Activated T-cell treated with anti-CD3 and anti-CD28 coated beads for 24 hours (primary cell): ENCODE measurements at places on chromosomes 7 and 10.

GRCh38 chr10:44234483-44234875 lies 150.4 kb downstream of the CXCL12 start:
- no peak for DNase-seq

DNA sequence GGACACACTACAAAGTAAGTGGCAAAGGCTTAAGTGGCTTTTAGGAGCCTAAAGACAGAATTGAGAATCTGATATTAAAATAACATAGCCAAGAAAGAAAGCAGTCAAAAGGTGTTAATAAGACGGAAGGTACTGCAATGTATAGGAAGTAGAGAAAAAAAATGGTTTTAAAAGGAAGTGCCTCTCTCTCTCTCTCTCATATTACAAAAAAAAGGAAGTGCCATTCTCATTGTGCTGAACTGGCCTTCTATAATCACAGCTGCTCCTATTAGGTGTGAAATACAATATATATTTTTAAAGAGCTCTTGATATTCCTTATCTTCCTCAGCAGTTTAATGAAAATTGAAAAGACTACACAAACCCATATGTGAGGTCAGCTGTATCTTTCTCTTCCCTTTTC lies 199.4 kb upstream of the NPVF start:
- DNase-seq, result no peak

DNA sequence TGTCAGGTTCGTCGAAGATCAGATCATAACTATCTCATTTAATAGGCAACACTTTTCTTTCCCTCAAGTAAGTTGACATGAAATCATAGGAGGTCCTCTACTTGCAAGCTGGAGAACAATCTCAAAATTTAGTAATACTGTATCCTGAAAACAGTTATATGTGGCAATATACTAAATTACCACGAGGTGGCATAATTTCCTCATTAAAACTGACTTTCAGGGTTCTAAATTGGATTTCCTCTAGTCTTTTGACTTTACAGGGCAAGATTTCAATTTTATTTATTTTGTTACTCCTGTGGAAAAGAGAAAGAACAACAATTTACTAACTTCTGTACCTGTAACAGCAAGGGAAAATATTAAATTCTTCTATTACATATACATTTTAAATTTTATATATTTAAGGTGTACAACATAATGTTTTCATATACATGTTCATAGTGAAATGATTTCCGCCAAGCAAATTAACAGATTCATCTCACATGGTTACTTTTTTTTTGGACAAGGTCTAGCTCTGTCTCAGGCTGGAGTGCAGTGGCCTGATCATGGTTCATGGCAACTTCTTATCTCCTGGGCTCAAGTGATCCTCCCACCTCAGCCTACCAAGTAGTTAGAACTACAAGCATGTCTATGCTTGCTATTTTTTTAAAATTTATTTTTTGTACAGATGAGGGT lies 53.4 kb upstream of the CYP2C18 start:
- DNase-seq, result no peak

GRCh38 chr10:73287441-73287840 lies 35.0 kb upstream of the MRPS16 start:
- no peak for DNase-seq

- no peak for DNase-seq
These were observed 31.6 kb downstream of the SH3PXD2A start for GRCh38 chr10:103823706-103824272.

GRCh38 chr7:31986878-31987518 lies 83.2 kb downstream of the PDE1C start:
- no peak for DNase-seq

- DNase-seq, result no peak
These were observed 181.4 kb upstream of the SHH start for GRCh38 chr7:155993420-155994278.

GRCh38 chr7:44755698-44756627 lies 7.3 kb downstream of the ZMIZ2 start:
- no peak for DNase-seq

DNA sequence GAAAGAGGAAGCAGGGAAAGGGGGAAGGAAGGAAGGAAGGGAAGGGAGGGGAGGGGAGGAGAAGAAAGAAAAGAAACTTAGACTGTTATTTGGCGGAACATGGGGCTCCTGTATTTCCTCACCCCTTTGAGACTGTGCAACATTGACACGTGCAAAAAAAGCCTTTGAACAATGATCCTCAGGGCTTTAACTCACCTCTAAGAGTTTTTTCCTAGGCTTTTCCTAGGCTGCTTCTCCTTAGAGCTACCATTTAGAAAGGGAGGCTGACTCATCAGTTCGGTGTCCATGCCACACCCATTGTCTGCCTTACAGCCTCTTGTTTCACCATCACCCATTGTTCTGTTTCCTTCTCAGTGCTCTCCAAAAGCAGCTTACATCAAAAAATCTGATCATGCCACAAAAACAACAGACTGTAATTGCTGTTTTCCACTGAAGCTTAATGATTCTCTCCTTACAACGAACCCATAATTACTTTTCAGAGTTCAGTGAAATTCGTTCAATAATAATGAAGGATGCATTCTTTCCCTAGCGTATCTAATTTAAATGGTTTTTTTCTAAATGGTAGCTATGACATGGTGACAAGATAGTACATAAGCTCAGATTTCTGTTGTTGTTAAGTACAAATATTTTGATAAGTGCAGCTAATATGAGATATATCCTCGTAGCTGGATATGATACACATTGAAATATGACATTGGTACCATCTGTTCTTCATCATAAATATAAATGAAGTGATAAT lies 90.8 kb downstream of the PRLHR start:
- DNase-seq, result no peak

DNA sequence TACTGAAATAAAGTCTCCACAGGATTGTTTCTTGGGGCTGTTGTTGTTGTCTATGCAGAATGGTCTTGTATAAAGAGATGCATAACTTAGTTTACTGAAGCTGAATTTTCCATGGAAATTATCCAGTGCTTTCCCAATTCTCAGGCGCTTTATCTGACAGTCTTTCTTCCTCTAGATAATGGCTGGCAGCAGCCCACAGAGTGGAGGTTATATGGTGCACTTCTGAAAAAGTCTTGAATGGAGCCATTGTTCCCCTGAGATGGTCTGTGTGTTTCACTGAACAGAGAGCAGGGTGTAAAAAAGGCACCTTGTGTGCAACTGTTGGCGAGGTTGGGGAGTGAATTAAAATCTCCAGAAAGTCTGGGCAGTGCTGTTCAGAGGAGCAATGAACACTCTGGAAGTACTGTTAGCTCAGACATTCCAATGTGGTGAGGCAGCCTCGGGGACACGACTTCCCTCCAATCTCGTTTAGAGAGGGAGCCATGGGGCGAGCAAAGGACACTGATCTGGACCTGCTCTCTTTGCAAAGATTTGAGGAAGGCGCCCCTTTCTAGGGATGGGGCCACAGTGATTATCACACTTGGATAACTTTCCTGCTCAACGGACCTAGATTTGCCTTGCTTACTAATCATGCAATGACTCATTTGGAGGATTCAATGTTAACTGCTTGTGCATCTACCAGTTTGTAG lies 2.0 kb upstream of the PLCE1 start:
- no peak for DNase-seq

- no peak for DNase-seq
These were observed 200.1 kb downstream of the PTPRN2 start for GRCh38 chr7:158387546-158387891.

DNA sequence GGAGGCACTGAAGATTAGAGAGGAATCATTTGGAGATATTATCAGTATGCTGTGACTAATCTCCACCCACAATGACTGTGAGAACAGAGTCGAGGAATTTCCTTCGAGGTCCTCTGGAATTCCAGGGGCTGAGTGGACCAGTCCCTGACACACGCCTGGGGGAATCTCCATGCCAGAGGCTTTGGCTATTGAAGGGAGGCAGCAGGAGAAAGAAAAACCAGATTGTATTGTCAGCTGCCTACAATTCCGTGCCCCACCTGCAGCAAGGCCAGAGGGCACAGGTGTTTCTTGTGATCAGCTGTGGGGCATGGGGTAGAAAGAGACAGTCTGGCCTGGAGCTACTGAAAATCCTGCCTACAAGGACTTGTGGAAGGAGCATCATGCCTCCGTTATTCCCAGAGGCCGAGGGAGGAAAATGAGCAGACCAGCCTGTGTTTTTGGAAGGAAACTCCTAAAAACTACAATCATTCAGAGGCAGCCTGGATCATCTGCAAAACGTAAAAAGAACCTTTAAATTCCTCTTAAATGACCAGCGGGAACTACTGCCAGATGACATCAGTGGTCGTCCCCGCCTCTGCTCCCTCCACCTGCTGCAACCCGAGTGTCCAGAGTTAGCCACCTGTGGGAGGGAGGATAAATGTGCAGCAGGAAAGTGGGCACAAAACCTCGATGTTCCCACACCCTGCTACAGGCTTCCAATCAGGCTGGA lies 25.4 kb upstream of the ANK3 start:
- DNase-seq, result no peak

DNA sequence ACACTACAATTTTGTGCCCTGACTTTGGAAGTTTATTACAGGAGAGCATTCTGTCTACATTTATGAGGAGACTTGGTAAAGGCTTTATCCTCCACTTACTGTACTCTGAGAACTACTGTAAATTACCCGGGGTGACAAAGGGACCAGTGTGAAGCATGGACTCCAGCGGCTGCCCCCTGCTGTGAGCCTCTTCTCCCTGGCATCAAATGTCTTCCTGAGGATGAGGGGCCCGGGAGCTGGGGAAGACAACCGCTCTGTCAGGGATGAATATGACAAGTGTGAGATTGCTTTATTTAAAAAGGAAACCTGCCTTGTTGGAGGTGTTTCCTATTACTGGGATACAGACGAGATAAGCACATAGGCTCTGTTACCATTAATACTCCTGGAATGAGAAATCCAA lies 714.8 kb downstream of the CCSER2 start:
- DNase-seq, result no peak

GRCh38 chr7:23067271-23067670 lies 38.3 kb upstream of the KLHL7 start:
- no peak for DNase-seq

DNA sequence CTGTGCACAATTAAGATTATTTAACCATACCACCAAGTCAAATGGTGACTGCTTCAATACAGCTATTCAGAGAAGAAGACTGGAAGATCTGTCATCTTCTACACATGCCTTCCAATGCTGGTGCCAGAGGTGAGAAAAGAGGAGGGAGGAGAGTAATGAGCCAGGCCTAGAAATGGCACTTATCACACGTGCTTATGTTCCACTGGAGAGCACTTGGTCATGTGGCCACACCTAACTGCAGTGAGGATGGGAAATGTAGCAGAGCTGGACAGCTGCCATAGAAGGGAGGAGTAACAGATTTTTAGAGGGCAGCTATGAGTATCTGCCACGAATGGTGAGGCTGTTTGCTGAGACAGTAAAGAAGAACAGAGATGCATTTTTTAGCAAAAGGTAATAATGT lies 77.1 kb downstream of the MPLKIP start:
- DNase-seq, result no peak

DNA sequence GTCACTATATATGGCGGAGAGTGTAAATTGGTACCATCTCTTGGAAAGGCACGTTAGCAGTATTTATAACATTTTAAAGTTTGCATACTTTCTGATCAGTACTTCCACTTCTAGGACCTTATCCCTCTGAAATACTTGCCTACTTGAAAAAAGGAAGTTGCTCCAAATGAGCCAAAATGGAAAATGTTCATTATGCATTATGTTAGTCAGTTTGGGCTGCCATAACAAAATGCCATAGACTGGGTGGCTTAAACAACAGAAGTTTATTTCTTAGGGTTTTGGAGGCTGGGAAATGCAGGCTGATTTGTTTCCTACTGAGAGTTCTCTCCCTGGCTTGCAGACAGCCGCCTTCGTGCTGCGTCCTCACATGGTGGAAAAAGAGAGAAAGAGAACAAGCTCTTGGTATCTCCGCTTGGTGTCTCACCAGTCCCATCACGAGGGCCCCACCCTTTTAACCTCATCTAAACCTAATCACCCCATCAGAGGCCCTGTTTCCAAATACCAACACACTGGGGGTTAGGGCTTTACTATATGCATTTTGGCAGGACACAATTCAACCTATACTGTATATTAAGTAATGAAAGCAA lies 6.9 kb downstream of the SNX10 start:
- no peak for DNase-seq

DNA sequence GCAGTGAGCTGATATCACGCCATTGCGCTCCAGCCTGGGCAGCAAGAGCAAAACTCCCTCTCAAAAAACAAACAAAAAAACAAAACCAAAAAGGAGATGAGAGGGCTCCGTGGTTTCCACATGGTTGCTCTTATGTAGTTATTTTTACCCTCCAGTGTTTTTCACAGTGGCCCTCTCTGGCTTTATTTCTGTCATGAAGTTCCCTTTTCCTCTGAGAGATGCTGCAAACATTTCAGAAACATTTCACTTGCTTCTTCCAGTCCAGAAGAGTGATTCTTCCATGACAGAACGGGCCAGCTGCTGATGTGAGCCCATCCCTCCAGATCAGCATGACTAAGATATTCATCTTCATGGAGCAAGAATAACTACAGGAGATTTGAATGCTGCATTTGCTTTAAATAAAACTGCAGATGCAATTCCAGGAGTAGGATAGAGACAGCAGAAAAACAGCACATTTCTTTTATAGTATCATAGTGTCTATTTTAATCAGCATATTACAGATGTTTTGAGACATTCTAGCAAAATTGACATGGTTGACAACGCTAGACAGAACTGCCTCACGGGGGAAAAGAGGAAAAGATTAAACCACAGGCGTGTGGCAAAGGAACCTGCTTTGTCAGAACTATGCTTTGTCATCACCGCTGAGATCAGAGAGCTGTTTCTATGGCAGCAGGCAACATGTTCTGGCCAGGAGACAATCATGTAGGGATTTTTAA lies 40.3 kb downstream of the NRCAM start:
- no peak for DNase-seq

GRCh38 chr7:28041508-28042314 lies 138.9 kb downstream of the JAZF1 start:
- no peak for DNase-seq

- no peak for DNase-seq
These were observed 143.9 kb upstream of the NPS start for GRCh38 chr10:127405221-127405620.

GRCh38 chr7:156651474-156651873 lies 10.9 kb downstream of the RNF32 start:
- no peak for DNase-seq

DNA sequence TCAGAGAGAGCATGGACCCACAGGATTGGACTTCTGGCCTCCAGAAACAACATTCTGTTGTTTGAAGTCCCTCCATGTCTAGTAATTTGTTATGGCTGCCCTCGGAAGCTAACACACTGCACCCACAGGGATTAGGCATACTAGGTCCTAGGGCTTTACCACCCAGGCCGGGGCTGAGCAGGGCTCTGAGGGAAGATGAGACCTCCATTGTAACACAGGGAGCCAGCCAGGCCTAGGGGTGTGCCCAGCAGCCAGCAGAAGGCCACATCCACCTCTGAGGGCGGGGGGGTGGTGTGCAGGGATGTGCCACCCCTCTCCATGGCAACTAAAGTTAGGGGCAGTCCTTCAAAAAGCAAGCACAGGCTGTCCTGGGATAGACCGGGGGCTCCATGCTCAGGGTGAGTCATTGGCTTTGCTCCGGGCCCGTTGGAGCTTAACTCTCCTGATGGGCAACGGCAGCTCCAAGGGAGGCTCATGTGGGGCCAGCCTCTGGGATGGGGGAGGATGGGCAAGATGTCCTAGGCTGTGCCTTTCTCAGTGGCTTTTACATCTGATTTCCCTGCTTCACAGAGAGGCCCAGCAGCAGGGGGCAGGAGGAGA lies 96.6 kb upstream of the GPR26 start:
- no peak for DNase-seq

GRCh38 chr10:110898391-110898790 lies 20.6 kb downstream of the BBIP1 start:
- no peak for DNase-seq

GRCh38 chr10:128054163-128054970 lies 71.9 kb downstream of the MKI67 start:
- no peak for DNase-seq
